ENCODE measurements at places on chromosomes 16 and 17.
A peak's percentile ranks its signal among the peaks of the same experiment; 100 is the strongest.

DNA sequence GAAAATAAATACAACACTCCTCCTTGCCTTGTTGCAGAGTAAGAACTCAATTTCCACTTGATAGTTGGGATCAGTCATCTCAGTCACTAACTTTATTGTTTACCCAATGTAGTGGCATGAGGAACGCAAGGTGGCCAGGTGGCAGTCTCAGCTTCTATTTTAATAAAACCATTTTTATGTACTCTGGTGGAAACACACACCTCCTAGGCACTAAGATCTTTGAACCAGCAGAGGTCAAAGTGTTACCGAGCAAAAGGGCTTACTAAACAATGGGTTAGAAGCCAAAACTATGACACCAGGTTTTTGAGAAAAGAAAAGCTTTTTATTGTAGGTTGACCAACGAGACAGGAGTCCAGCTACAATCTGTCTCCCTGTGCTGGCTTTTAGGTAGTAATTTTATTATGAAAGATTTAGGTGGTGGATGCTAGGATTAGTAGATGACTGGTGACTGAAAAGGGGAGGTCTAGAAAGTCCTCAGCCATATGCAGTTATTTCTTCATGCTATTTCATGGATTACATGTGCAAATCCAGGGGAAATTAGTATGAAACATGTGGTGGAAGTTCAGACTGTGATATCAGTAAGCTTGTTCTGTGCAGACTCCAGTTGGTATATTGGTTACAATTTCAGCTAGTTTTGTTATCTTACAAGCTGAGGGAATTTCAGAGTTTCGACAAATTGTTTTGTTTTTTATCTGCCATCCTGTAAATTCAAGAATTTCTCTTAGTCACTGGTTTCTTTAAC is 122.3 kb downstream of the PCTP start:
- DNase-seq: no peak

- DNase-seq: no peak
These were observed 877.4 kb upstream of the GOT2 start for GRCh38 chr16:59611556-59611955.

DNA sequence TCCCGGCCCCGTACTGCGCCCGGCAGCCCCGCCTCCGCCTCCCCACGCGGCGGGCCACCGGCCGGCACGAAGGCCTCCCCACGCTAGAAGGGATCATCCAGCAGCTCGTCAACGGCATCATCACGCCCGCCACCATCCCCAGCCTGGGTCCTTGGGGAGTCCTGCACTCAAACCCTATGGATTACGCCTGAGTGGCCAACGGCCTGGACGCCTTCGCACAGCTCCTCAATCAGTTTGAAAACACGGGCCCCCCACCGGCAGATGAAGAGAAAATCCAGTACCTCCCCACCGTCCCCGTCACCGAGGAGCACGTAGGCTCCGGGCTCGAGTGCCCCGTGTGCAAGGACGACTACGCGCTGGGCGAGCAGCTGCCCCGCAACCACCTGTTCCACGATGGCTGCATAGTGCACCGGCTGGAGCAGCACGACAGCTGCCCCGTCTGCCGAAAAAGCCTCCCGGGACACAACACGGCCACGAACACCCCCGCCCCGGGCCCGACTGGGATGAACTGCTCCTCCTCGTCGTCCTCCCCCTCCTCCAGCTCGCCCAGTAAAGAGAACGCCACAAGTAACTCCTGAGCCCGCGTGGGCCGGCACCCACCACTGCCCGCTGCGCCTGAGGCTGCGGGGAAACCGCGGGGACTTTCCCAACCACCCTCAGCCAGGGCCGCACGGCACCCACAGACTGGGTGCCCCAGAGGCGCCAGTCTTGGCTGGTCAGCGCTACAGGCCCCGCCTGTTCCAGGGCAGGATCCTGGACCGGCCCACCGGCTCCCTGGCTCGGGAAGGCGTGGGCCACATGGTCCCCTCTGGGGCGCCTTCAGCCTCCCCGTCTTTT is 39.0 kb upstream of the AKAP1 start:
- DNase-seq: no peak

DNA sequence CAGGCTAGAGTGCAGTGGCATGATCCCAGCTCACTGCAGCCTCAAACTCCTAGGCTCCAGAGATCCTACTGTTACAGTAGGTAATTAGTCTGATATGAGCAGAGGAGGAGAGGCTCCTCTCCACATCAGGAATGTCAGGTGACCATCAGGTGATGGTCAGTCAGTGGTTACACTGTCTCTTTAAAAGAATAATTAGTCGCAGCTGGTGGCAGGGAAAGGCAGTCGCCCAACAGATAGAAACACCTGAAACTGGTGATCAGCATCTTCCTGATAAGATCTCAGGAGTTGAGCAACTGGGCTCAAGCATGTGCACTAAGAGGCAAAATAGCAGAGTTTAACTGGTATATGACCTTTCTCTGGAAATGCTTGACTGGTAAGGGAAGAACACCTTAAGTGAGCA is 21.5 kb upstream of the ABCA5 start:
- DNase-seq: no peak

- DNase-seq: no peak
These were observed 96.6 kb downstream of the CYB561 start for GRCh38 chr17:63349478-63350000.

GRCh38 chr17:28151001-28151400 is 108.5 kb downstream of the NLK start:
- DNase-seq: no peak

GRCh38 chr17:3959921-3960601 is 4.2 kb downstream of the ATP2A3 start:
- no peak for DNase-seq

GRCh38 chr16:79658301-79659033 is 57.9 kb upstream of the MAF start:
- DNase-seq: no peak

- DNase-seq: no peak
These were observed 63.0 kb downstream of the BAIAP2 start for GRCh38 chr17:81097943-81098308.

GRCh38 chr17:60128171-60128859 is 21.5 kb upstream of the CA4 start:
- DNase-seq: no peak

- DNase-seq: no peak
These were observed 1.3 kb upstream of the NLGN2 start for GRCh38 chr17:7406235-7406825.

DNA sequence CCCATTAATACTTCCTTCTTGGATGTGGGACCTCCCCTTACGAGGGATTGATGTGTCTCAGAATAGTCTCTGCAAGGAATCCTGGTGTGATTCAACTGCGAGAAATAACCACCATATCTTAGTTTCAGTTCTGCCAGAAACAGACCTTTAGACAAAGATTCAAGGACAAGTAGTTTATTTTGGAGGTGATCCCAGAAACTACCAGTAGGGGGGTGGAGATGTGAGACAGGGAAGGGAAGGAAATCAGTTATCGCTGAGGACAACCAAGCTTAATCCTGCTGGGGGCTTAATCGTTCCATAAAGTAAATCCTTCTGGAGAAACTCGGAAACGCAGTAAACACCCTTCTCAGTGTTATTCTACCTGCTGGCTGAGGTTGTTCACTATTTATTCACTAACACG is 5.0 kb upstream of the SDR42E1 start:
- DNase-seq: no peak

DNA sequence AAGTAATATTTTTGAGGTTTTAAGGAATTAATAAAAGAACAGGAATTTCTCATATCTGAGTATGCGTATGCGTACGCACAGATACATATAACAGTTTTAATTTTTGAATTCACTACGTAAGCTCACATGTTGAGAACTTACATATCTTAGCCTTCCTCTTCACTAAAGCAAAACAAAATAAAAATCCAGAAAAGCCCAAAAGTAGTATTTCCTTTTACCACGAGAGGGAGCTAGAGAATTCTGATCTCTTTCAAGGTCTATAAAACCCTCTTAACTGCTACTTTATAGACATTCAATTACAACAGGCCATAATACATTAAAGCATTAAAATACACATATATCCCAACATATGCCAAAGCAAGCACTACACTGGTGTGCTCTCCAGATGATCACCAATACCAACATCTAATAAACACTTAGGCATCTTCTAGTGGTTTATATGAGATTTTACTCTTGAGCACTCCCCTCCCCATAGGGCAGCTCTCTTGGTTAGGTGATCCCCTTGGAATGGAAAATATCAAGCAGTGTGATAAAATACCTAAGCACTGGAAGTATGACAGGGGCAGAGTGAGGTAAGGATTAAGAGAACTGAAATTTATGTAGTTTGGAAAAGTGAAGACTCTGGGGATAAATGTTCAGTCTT is 94.0 kb downstream of the SKAP1 start:
- DNase-seq: peak; percentile 77

DNA sequence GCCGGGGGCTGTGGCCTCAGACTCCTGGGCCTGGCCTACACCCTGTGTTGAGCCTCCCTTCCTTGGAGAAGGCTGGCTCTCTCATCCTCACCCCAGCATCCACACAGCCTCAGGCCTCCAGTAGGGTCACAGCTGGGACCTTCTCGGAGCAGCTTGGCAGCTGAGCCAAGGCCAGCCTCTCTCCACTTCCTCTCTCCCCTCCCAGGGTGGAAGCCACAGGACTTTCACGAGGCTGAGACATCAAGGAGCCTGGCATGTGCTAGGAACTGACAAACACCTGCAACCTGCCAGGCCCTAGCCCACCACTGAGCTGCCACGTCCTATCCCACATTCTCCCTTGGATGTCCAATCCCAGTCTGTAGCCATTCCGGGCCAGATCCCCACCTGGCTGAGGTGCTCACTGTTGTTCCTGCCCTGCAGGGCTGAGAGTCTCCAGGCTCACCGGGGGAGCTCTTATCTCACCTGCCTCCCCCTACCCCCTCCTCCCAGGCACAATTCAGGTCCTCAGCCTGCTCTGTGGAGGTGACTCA is 3.1 kb downstream of the MMP15 start:
- no peak for DNase-seq

GRCh38 chr17:81514739-81515529 is 2.3 kb upstream of the ACTG1 start:
- no peak for DNase-seq

- DNase-seq: no peak
These were observed 25.7 kb downstream of the CHD9 start for GRCh38 chr16:53080345-53081031.

- no peak for DNase-seq
These were observed 43.5 kb downstream of the TEX2 start for GRCh38 chr17:64219571-64219970.

DNA sequence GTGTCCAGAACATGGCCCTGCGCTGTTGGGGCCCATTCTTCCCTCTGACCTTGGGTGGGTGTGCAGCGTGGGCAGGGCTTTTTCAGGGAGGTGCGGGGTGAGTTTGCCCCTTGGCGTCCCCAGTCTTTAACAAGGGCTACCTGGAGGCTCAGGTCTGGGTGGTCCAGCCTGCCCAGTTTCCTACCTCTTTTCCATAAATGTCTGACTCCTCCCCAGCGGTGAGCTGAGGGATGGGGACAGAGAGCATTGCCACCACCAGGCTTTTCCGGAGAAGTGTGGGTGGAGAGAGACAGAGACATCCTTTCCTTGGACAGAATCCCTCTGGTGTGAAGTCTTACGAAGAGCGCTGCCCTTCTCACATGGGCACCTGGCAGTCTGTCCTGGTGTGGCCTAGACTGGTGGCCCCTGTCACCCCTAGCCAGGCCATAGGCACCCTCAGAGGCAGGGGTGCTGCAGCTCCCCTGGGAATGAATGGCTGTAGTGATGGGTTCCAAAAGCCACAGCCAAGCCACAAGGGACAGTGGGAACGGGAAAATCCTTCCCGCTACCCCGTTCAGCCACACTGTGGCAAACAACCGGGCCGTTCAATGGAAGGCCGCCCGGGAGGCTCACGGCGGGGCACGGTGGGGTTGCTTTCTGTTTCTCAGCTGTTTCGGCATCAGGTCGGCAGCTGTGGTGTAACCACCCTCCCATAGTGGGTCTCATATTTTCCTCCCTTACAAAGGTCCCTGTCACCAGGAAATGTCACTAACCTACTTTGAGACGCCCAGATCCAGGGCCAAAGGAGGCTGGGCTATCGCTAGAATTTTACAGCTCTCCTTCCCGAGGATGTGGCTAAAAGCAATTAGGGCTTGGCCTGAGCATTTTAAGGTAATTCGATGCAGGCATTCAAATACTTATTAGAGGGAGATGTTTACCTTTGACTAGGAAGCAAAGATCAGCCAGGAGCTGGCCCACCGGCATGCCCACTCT is 61.9 kb upstream of the GSE1 start:
- no peak for DNase-seq

- no peak for DNase-seq
These were observed 13.6 kb downstream of the LGALS9 start for GRCh38 chr17:27644586-27644985.

DNA sequence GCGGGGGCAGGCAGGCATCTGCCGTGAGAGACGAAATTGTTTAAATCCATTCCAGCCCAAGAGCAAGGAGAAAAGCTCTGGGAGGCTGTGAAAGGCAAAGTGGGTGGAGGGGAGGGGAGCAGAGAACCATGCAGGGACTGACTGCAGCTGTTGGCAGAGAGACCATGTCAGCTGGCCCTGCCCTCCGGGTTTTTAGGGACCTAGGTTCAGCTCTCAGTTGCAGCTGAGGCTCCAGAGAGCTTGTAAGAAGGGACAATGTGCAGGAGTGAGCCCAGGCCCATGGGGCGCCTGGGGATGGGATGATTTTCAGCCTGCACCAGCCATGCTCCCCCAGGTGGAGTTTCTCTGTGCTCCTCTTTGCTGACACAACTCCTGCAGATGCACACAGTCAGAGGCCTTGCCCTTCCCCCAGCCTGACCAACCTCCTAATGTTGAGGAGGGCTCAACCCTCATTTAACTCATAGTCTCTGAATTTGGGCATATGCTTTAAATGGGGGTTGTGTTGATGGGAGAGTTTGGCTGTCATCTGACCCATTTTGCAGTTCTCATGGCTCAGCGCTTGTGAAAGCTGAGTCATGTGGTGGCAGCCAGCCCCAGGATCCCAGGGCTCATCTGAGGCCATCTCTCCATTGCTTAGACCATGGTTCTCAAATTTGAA is 70.9 kb downstream of the PLXDC1 start:
- no peak for DNase-seq

DNA sequence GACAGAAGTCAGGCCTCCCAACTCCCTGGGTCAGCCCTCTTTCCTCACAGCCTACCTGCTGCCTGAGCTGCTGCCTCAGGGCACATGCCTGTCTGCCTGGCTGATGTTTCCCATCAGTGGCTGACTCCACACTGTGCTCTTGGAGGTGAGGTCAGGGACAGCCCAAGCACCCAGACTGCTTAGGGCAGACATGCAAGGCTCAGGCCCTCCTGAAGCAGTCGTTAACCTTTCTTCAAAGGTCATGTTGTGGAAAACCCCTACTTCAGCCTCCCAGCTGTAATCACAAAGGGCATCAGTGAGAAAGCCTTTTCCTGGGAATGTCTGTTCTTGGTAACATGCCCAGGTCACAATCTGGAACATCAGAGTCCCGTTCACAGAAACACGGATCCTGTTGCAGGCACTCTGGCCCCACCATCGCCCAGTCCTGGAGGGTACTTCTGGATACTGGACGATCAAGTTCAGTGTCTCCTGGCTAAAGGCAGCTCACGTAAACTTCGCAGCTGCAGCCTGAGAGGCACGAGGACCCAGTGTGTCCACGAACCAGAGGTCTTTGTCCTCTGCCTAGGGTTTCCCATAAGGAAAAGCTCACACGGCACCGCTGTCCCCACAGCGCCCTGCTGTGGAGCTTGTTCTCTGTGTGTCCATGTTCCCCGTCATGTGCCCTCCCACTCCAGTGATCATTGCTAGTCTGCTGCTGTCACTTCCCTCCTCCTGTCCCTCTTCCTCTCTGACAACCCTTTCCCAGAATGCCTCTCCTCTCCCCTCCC is 54.9 kb downstream of the GNAO1 start:
- no peak for DNase-seq

- DNase-seq: no peak
These were observed 922 bp upstream of the MRPL58 start for GRCh38 chr17:75011401-75012095.
